GM12891 (cell line): ENCODE measurements at places on chromosomes 2 and 18.

GRCh38 chr18:1045658-1046057, 141.0 kb downstream of the ADCYAP1 start:
- no peak for DNase-seq

GRCh38 chr2:161122772-161123530, 37.3 kb upstream of the TANK start:
- DNase-seq, result no peak

DNA sequence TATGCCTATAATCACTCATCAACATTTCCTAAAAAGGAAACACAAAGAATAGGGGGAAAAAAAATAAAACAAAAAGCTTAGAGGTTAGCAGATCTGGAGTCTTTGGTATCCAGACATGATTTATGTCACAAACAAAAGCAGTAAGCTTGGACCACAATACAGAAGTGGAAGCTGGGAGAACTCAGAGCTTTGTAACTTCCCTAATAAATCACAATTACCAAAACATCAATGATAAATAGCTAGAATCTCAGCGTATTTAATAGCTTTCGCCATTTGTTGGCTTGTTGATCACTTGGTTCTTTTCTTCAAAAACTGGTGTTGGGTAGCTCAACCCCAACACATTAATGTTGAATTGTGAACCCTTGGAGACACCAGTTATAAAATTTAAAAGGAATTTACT, 392.5 kb downstream of the IRS1 start:
- no peak for DNase-seq

DNA sequence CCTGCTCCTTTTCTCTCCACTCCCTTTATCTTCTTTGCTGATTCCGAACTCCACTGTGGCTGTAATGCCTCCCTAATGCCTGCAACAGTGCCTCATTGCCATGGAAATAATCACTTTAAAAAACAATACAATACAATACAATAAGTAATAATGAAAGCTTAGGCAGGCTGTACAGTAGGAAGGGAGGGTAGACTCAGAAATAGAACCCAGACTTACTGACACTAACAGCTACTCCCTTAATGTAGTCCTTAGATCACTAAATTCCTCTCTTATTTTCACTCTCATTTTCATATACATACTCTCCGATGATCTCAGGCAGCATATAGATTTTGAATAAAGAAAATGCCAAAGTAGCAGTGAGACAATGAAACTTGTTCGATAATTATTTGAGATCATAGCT, 70.2 kb downstream of the DLGAP1 start:
- no peak for DNase-seq

GRCh38 chr18:24731158-24731557, 270.7 kb downstream of the HRH4 start:
- DNase-seq, result no peak
